Activated CD8-positive, alpha-beta memory T cell treated with anti-CD3 and anti-CD28 coated beads, Interleukin-2, amount 10 ng/mL, durations not matched to agents 7 days and 5 days (primary cell): ENCODE measurements at places on chromosomes 11 and 22.
A peak's percentile ranks its signal among the peaks of the same experiment; 100 is the strongest.

- no peak for DNase-seq
These were observed 423.0 kb downstream of the DYNC2H1 start for GRCh38 chr11:103532133-103532788.

- peak; percentile 71 for DNase-seq
These were observed 2.8 kb upstream of the TMPRSS13 start for GRCh38 chr11:117931971-117932370.

GRCh38 chr22:27080863-27081262 lies 423.5 kb downstream of the MIAT start:
- no peak for DNase-seq

GRCh38 chr11:6654281-6655019 lies 1.2 kb downstream of the DCHS1 start:
- no peak for DNase-seq

- DNase-seq, result peak; percentile 50
These were observed 76.2 kb downstream of the SLC1A2 start for GRCh38 chr11:35343033-35343598.

- no peak for DNase-seq
These were observed 24.0 kb upstream of the MYH9 start for GRCh38 chr22:36411589-36412258.
